ENCODE measurements at places on chromosomes 2 and 18. TPM values are rescaled to one million over a fixed set of nuclear protein-coding genes. Genes with fewer than 3 reads are reported as not detected.

Gene STPG4
- total RNA-seq, result 0.37 TPM

Gene CCDC74B
- total RNA-seq, result 6.5 TPM

Gene ANKRD53
- total RNA-seq, result 0.37 TPM

Gene RPL31
- 2,106 TPM for total RNA-seq

All from smooth muscle cell of bladder (primary cell).